ENCODE measurements at places on chromosomes 5 and 9.
A peak's percentile ranks its signal among the peaks of the same experiment; 100 is the strongest.

DNA sequence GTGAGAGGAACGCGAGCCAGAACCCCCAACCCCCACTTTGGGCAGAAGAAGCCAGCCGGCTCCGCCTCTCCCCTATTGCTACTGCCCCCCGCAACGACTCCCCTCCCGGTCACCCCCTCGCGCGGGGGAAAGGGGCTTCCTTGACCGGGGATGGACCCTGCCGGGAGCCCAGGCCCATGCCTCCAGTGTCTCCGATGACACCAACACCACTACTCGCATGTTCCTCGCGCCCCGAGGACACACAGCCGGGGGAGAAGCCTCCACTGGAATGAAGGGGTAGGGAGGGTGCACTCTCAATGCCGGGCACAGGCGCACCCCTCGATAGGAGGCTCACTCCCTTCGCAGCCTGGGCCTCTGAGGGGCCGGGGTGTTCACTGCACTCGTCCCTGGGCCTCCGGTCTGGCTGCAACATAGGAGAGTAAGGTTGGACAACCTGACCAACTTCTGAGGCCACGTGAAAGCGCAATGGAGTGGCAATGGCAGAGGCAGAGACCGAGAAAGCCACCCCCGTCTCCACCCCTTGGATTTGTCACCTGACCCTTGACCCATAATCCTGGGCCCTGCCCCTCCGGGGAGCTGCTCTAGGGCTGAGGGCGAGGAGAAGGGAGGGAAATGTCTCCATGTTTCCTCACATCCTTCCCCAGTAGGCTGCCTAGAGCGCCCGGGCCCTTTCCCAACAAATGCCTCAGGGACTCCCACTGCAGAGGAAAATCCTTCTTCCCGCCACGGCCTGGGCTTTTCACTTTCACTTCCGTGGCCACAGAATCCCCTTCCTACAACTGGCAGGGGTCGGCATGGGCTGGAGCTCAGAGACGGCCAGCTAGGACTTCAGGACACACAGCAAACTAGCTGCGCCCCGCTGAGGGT lies 1.1 kb upstream of the CNTFR start:
- no peak for DNase-seq

DNA sequence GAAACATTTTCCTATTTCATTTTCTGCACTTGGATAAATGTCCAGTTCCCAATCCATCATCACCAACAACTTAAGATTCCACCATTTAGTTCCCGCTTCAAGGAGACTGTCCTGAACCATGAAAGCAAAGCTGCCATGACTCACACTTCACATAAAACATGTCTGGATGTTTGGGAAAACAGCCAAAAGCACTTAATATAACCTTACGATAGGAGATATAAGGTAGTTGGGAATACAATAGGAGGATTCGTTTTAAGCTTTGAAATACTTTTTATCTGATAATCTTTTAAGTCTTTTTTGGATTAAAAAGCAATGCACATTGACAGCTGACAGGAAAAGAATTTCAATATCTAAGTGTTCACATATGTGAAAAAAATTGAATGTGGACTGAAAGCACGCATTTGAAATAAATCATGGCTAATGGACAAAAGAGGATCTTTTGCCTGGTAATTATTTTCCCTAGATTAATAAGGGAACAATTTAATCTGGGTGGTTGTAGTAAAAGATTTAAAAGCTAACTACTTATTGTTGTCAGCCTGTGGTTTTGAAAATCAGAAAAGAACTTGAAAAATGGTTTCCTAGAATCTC lies 17.3 kb upstream of the TGFBI start:
- no peak for DNase-seq

DNA sequence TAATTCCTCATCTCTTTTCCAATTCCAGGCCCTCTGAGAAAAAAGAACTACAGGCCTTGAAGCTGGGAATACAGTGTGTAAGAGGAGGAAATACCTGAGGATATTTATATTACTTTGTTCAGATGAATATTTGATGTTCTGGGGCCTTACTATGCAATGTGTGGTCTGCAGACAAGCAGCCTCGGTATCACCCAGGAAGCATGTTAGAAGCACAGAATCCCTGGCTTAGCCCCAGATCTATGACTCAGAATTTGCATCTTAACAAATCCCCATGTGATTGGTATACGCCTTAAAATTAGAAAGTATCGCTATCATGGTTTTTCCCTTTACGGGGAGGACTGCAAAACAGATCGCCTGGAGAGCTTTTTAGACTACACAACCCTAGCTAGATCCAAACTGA lies 121.0 kb downstream of the JAKMIP2 start:
- no peak for DNase-seq

- no peak for DNase-seq
Observed at GRCh38 chr9:131800366-131800765, 60.5 kb upstream of the RAPGEF1 start.

- no peak for DNase-seq
Observed at GRCh38 chr5:89729623-89730301, 679.8 kb downstream of the CETN3 start.

GRCh38 chr9:15505921-15506320 lies 4.8 kb downstream of the PSIP1 start:
- DNase-seq = no peak

DNA sequence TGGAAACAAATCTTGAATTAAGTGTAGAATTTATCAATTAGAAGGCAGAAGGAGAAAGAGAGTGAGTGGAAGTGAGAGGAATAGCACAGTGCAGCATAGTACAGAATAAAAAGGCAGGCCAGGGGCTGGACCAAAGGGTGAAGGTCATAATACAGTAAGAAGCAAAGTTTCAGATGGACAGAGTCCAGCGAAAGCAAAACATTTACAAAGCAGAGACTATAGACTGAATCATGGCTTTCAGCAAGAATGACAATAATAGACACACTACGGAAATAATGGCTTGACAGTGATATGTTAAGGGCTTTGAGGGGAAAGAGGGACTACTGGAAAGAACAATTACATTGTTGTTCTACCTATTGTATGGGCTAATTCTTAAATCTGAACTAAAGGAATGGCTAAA lies 249.0 kb upstream of the CHD1 start:
- no peak for DNase-seq

GRCh38 chr9:126794441-126794840 lies 10.4 kb upstream of the ZBTB43 start:
- DNase-seq = no peak

DNA sequence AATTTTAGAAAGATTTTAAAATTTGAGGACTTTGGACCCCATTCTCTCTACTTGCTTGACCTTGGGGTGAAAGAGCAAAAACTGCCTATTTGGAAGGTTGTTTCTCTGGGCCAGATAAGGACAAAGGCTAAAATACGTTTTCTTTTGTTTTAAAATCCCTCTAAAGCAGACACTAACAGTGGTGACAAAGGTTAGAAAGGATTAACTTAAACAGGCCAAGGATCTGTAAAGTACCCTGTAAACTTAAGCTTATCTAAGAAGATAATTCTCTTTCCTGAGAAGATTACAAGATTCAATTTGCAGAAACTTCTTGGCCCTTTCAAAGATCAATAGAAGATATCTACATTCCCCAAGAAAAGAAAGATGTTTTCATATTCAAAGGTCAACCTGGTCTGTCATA lies 12.1 kb downstream of the TRPM6 start:
- DNase-seq = no peak

DNA sequence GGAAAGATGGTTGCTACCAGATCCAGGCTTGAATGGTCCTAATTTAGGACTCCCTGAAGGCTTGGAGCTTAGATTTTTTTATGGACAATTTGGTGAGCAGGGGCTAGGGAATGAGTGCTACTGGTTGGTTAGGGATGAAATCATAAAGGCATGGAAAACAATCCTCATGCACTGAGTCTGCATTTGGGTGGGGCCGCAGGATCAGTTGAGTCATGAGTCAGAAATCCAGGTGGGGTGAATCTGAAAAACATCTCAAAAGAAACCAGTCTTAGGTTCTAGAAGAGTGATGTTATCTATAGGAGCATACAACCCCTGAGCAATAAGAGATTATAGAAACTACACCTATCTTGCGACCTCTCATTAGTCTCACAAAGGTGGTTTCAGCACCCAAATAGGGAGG lies 300.0 kb downstream of the KIF4B start:
- no peak for DNase-seq

- no peak for DNase-seq
Observed at GRCh38 chr5:127409246-127409917, 108.1 kb upstream of the PRRC1 start.

GRCh38 chr5:15256485-15256884 lies 243.5 kb upstream of the FBXL7 start:
- no peak for DNase-seq

DNA sequence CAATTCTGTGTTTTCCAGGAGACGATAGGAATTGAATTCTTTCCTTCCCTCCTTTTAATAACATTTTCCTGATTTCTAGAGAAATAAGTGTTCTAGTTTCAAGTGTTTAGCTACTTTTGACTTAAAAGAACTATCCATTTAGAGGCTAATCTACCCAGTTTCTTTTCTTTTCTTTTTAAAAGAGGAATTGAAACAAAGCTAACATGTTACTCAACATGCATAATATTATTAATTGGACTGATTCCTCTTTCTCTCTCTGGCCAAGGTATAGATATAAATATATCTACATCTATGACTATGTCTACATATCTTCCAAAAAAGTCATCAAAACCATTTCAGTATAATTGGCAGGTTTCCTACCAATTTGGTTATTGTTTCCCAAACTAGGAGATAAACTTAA lies 309.8 kb downstream of the TRPM3 start:
- DNase-seq = no peak

DNA sequence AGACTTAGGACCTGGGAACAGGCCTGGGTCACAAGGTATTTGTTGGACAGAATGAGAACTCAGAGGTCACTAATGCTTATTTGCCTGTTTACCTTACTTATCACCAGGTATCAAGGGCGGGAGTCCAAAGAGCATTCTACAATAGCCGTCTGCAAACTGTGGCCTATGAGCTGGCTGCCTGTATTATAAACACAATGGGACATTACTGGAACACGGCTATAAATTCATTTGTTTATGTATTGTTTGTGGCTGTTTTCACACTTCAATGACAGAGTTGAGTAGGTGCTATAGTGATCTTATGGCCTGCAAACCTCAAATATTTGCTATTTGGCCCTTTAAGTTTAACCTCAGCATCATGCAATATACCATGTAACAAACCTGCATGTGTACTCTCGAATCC lies 76.6 kb upstream of the ASTN2 start:
- DNase-seq = no peak

DNA sequence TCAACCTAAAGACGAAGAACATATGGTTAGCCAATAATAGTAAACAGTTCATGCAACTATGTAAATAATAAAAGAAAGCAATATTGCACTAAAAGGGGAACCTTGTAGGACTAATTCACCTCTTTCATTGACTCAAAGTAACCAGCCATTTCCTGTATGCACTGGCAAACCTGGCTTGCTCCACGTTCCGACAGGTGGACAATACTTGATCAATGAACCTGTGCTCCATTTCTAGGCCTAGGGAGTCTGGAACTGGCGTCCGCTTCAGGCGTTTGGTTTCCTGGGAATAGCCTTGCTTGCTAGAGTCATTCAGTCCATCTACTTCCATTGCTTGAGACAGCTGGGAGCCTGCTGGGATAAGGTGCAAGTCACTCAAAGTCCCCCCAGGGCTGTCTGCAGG lies 41.6 kb downstream of the PTAR1 start:
- no peak for DNase-seq

- DNase-seq = no peak
Observed at GRCh38 chr5:139283252-139284166, 10.0 kb upstream of the MATR3 start.

DNA sequence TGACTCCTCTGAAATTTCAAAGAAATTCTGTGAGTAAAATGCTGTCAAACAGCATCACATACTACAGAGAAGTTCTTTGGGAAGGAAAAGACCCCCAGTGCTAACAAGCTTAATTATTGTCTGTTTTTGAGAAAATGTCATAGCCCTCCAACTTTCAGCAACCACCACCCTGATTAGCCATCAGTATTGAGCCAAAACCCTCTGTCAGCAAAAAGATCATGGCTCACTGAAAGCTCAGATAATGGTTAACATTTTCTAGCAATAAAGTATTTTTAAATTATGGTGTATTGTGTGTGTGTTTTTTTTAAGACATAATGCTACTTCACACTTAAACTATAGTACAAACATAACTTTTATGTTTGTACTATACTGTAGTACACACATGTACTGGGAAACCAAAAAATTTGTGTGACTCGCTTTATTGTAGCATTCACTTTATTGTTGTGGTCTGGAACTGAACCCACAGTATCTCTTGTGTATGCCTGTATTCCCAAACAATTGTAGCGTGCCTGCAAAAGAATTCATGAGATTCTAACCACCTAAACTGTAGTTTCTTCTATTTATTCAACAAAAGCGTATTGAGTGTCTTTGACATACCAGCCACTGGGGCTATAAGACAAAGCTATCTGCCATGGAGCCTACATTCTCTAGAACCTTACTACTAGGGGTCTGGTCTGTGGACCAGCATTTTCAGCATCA lies 31.6 kb downstream of the TLE4 start:
- DNase-seq = no peak

GRCh38 chr5:56290378-56291078 lies 57.4 kb upstream of the ANKRD55 start:
- no peak for DNase-seq

- no peak for DNase-seq
Observed at GRCh38 chr5:31347552-31347905, 154.0 kb downstream of the CDH6 start.

DNA sequence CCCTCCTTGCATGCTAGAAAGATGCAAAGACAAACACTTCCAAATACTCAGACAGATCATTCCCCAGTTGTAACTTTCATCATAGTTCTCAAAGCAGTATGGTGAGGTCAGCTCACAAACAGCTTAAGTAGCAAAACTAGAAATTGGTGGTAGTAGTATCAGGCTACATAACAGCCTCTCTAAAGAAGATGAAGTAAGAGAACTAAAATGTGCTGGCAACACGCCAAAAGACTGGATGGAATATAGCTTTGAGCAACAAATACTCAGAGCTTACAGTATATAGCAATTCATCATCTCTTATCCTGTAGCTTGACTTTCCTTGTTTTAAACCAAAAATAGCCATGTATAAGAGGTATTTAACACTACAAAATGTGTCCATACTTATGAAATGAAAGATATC lies 7.5 kb downstream of the PFDN1 start:
- DNase-seq = peak; percentile 90

- no peak for DNase-seq
Observed at GRCh38 chr9:110687497-110687896, 18.9 kb downstream of the MUSK start.

DNA sequence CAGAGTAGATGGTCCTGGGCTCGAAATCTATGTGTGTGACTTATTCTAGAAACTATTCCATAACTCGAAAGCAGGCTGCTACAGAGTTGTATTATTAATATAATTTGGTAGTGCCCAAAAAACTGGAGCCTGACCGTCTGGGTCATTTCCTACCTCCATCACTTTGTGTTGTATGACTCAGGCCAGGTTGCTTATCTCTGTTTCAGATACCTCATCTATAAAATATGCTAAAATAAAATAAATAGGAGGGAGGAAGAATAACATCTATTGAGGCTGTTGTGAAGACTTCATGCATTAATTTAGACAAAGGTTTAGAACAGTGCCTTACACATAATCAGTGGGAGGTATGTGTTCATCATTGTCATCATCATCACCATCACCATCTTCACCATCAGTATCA lies 57.7 kb downstream of the PDE4D start:
- DNase-seq = no peak

- no peak for DNase-seq
Observed at GRCh38 chr9:136513191-136513590, 30.4 kb upstream of the SEC16A start.

Data from AG04450 (cell line).